Suprapubic skin (tissue), 4 donors: ENCODE measurements at places on chromosomes 5 and 9.

GRCh38 chr5:81835814-81836367 is 85.0 kb upstream of the SSBP2 start:
- H3K27ac ChIP-seq, result no peak overlapping the region
- DNase-seq, result no peak
- H3K4me3 ChIP-seq, result no peak overlapping the region
- no peaks in the 10 kb centered on the region for H3K36me3 ChIP-seq
- H3K27me3 ChIP-seq, result no peaks in the 10 kb centered on the region
- H3K4me1 ChIP-seq, result no peaks in the 10 kb centered on the region

DNA sequence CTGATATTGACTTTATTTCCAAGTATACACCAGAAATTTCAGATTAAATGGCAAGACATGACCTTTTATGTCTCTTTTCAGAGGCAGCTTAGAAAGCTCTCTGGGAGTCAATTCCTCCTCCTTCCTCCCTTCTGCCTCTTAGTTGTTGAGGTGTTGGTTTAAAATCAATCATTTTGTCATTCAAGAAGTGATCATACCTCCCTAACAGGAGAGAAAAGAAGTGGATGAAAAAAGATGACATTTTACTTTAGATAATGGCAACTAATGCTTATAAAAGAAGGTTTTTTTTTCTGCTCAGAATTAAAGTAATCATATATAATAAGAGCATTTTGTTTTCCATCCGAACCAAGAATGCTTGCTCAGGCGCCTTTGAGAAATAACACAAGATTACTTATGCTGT is 448.7 kb downstream of the CTNND2 start:
- DNase-seq, result no peak
- no peak overlapping the region for H3K27ac ChIP-seq
- no peaks in the 10 kb centered on the region for H3K36me3 ChIP-seq
- no peak overlapping the region for H3K4me3 ChIP-seq

- no peak overlapping the region for H3K4me3 ChIP-seq
- no peaks in the 10 kb centered on the region for H3K27me3 ChIP-seq
- no peaks in the 10 kb centered on the region for H3K4me1 ChIP-seq
- no peak overlapping the region for H3K27ac ChIP-seq
- DNase-seq, result no peak
- no peaks in the 10 kb centered on the region for H3K36me3 ChIP-seq
These were observed 570.6 kb upstream of the ZNF608 start for GRCh38 chr5:125316915-125317535.

- H3K36me3 ChIP-seq, result no peaks in the 10 kb centered on the region
- no peaks in the 10 kb centered on the region for H3K27me3 ChIP-seq
- no peak for DNase-seq
- H3K27ac ChIP-seq, result no peak overlapping the region
- no peak overlapping the region for H3K4me3 ChIP-seq
These were observed 58.4 kb upstream of the STK32A start for GRCh38 chr5:147176422-147176821.

- peaks cover 58% of the 10 kb centered on the region for H3K36me3 ChIP-seq
- DNase-seq, result no peak
- no peaks in the 10 kb centered on the region for H3K27me3 ChIP-seq
- H3K27ac ChIP-seq, result no peak overlapping the region
- peaks cover 3% of the 10 kb centered on the region for H3K4me1 ChIP-seq
- no peak overlapping the region for H3K4me3 ChIP-seq
These were observed 83.9 kb downstream of the GOLPH3 start for GRCh38 chr5:32090026-32090754.

GRCh38 chr9:89482056-89482851 is 15.7 kb downstream of the SEMA4D start:
- H3K27me3 ChIP-seq, result no peaks in the 10 kb centered on the region
- peaks cover 4% of the 10 kb centered on the region for H3K4me1 ChIP-seq
- H3K4me3 ChIP-seq, result no peak overlapping the region
- DNase-seq, result no peak
- peaks cover 7% of the 10 kb centered on the region for H3K36me3 ChIP-seq

DNA sequence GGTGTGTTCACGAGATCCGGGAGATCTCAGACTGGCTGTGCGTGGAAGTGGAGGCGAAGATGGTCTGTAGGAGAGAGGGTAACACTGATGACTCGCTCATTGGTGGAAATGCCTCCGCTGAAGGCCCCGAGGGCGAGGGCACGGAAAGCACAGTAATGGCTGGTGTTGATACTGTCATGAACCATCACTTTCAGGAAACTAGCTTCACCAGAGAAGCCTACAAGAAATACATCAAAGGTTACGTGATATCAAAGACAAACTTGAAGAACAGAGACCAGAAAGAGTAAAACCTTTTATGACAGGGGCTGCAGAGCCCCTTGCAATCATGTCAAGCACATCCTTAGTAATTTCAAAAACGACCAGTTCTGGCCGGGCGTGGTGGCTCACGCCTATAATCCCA is 265.7 kb downstream of the GOLPH3 start:
- no peaks in the 10 kb centered on the region for H3K36me3 ChIP-seq
- H3K4me3 ChIP-seq, result no peak overlapping the region
- DNase-seq, result no peak
- peaks cover 5% of the 10 kb centered on the region for H3K4me1 ChIP-seq

- H3K4me1 ChIP-seq, result peaks cover 3% of the 10 kb centered on the region
- H3K27me3 ChIP-seq, result no peaks in the 10 kb centered on the region
- DNase-seq, result no peak
- H3K36me3 ChIP-seq, result no peaks in the 10 kb centered on the region
- H3K4me3 ChIP-seq, result no peak overlapping the region
These were observed 63.9 kb downstream of the EPB41L4A start for GRCh38 chr5:112355058-112355685.

- no peaks in the 10 kb centered on the region for H3K27me3 ChIP-seq
- H3K4me3 ChIP-seq, result no peak overlapping the region
- H3K36me3 ChIP-seq, result no peaks in the 10 kb centered on the region
- no peak overlapping the region for H3K27ac ChIP-seq
- DNase-seq, result no peak
These were observed 8.4 kb upstream of the SETD9 start for GRCh38 chr5:56900858-56901578.

DNA sequence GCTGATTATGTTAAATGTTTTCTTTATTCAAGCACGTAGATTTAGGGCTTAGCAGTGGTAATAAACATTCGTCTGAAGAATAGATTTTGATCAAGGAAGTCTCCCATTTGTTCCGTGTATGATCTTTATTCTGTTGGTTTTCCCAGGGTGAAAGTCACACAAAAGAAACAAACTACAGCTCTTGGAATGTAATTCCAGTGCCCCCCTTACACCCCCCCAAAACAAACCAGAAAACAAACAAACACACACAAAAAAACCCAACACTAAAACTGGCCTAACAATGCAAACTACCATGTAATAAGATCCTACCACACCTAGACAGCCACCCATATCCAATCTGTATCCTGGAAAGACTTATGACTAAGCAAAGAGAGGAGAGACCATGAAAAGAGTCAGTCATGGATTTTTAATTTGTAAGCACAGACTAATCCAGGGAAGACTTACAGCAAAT is 196.2 kb upstream of the ELL2 start:
- H3K4me1 ChIP-seq, result peaks cover 5% of the 10 kb centered on the region
- DNase-seq, result no peak
- no peak overlapping the region for H3K4me3 ChIP-seq
- no peak overlapping the region for H3K27ac ChIP-seq
- no peaks in the 10 kb centered on the region for H3K27me3 ChIP-seq

DNA sequence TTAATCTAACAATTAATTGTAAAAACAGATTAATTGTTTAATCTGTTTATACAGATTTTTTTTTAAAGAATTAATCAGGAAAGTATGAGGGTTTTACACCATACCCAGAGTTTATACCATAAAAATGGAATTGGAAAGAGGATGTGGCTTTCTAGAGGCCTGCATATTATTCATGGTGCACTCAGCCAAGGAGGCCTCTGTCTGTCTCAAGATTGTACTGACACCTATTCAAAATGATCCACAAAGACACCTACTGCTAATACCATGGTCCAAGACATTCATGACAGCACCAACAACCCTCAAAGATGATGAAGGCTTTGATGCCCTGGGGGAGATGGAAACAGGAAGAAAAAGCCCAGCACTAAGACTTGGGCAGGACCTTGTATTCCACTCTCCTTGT is 58.1 kb upstream of the MAST4 start:
- H3K4me1 ChIP-seq, result no peaks in the 10 kb centered on the region
- H3K27me3 ChIP-seq, result no peaks in the 10 kb centered on the region
- H3K27ac ChIP-seq, result no peak overlapping the region
- H3K36me3 ChIP-seq, result no peaks in the 10 kb centered on the region
- no peak overlapping the region for H3K4me3 ChIP-seq

GRCh38 chr5:79236970-79237739 is 1.2 kb downstream of the JMY start:
- no peaks in the 10 kb centered on the region for H3K27me3 ChIP-seq
- H3K4me3 ChIP-seq, result peak overlapping the region; percentile 86
- DNase-seq, result peak; percentile 78
- H3K4me1 ChIP-seq, result peaks cover 43% of the 10 kb centered on the region

- H3K27me3 ChIP-seq, result peaks cover 5% of the 10 kb centered on the region
- H3K4me1 ChIP-seq, result peaks cover 6% of the 10 kb centered on the region
- peak overlapping the region; percentile 41 for H3K27ac ChIP-seq
- no peaks in the 10 kb centered on the region for H3K36me3 ChIP-seq
These were observed 13.1 kb upstream of the HSD17B4 start for GRCh38 chr5:119439140-119439631.

DNA sequence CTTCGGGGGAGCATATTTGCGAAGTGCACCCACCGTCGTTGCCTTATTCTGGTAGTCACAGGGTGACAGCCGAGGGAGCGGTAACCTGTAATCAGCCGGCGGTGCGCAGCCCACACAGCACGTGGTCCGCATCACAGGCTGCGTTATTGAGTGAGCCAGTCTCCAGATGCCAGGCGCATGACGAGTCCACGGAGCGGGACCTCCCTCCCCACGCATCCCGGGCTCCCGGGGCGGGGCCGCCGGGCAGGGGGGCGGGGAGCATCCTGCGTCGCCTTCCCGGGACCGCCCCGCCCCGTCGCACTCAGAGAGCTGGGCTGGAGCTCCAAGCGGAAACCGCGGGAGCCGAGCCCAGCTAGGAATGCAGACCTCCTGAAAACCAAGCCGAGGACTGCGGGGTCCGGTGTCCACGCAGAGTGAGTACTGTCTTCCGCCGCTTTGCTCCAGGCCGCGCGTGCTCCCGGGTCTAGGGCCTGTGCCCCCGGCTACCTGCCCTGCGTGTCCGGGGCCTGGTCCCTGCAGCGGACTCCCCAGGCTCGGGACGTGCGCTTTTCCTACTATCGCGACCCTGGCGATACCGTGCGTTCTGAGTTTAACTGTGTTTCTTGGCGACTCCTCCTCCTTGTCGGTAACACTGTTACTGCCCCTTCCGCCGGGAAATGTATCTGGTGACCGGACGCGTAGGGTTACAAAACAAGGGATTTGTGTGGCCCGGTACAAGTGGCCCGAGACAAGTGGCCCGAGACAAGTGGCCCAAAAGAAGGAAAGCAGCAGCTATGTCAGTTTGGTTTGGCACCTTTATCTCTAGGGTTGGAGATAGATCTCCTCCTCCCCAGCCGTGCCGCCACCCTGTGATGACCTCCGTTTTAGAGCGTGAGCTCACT is 40.6 kb downstream of the CAST start:
- H3K36me3 ChIP-seq, result peaks cover 19% of the 10 kb centered on the region
- peaks cover 67% of the 10 kb centered on the region for H3K4me1 ChIP-seq
- peak; percentile 97 for DNase-seq
- H3K4me3 ChIP-seq, result peak overlapping the region; percentile 57

DNA sequence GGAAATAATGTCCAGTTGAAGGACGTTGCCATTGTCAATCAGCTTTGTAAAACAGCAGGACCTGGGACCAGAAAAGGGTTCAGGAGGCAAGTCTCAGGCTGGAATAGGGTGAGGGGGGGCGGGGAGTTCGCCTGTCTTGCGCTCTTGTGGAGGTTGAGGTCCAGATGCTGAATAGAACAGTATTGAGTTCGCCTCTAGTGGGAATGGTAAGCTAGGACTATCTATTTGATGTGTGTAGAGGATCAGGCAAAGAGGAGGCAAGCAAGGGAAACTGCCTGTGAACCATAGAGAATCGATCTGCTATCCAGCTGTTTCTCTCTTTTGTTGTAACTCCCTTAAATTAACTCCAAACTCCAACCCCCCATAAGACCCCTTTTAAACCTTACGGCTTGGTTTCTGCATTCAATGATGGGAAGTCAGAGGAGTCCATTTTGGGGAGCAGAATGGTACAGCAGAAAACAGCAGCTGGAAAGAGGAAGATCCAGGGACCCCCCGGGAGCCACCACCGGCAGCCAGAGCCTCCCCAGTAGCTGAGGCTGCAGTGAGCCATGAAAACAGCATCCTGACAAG is 133.7 kb downstream of the SLC28A3 start:
- no peaks in the 10 kb centered on the region for H3K27me3 ChIP-seq
- DNase-seq, result no peak
- H3K4me3 ChIP-seq, result no peak overlapping the region
- peaks cover 2% of the 10 kb centered on the region for H3K4me1 ChIP-seq
- H3K27ac ChIP-seq, result peak overlapping the region; percentile 13

GRCh38 chr9:114720086-114720676 is 38.2 kb upstream of the TEX48 start:
- no peak for DNase-seq
- no peak overlapping the region for H3K4me3 ChIP-seq
- H3K4me1 ChIP-seq, result peaks cover 17% of the 10 kb centered on the region
- H3K27ac ChIP-seq, result no peak overlapping the region
- no peaks in the 10 kb centered on the region for H3K36me3 ChIP-seq
- peaks cover 3% of the 10 kb centered on the region for H3K27me3 ChIP-seq

DNA sequence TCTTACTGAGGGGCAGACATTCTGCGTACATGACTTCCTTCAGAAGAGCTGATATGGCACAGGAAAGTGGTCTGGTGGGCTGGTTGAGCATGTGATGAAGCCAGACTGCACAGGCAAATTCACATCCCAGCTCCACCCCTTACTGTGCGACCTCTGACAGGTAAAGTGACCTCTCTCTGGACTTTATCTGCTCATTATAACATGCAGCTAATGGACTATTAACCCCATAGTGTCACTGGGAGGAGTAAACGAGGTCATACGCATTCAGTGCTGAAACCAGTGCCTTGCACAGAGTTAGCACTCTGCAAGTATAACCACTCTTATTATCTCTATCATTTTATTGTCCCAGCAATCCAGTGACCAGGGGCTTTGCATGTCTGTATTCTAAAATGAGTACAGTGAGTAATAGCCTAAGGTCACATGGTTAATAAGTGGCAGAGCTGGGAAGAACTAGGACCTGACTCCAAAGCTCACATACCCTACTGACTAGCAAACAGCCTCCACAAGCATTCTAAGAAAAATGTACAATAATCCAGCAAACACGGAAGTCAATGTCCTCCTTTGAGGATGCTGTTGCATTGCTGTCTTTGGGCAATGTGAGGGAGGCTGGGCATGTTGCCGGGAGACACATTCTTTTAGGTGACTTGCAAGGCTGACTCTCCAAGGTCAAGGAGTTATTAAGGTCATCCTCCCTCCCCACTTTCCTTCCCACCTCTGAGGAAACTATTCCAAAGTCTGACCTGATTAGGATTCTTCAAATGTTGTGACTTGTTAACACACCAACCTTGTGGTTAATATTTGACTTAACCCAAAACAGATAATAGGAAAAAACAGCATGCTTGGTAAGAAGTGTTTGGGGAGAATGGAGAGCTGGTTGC is 19.0 kb downstream of the GLRX start:
- H3K36me3 ChIP-seq, result no peaks in the 10 kb centered on the region
- H3K4me3 ChIP-seq, result no peak overlapping the region
- no peak for DNase-seq
- H3K4me1 ChIP-seq, result peaks cover 8% of the 10 kb centered on the region
- no peaks in the 10 kb centered on the region for H3K27me3 ChIP-seq
- H3K27ac ChIP-seq, result no peak overlapping the region
